ENCODE measurements at places on chromosomes 2 and 18. TPM values are rescaled to one million over a fixed set of nuclear protein-coding genes. Genes with fewer than 3 reads are reported as not detected.

DNA sequence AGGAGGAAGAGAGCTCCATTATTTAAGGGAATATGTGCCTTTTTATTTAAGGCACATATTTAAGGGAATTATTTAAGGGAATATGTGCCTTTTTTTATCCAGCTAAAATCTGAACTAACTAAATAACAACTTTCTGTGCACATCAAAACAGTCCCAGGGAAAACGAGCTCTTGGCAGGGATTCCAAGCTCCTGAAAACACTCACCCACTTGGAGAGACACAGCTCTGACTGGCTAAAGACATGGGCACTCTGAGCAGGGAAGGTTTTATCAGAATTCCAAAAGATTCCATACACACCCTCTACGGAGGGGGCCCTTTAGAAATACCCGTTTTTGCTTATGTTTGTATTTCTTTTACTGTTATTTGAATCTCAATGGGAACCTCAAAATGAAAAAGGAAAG is 181.0 kb downstream of the ZNF516 start:
- DNase-seq, result no peak

DNA sequence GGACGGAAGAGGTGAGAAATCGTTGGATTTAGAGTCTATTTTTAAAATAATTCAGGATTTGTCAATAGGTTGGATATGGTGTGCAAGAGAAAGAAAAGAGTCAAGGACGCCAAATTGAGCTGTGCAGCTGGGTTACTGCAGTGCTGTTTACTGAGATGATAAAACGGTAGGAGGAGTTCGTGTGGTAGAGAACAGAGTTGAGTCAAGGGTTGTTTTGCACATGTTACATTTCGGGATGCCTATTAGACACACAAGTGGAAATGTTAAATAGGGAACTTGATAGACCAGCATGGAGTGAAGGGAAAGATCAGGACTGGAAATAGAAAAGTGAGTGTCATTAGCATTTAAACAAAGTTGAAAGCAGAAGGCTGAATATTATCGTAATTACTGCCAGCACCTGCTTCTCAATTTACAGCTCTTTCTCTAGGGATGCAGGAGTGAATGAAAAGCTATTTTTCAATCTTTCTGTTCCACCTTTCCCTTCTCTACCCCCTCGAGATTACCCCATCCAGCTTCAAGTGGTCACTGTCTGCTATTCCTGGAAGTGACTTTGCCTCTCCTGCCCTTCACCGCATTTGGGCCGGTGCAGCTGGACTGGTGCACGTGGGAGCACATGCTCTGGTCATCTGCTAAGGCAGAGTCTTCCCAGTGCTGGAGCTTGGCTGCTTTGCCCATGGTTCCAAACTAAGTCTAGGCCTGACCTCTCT is 30.3 kb downstream of the GPR75 start:
- no peak for DNase-seq

- peak; percentile 68 for DNase-seq
Measured at GRCh38 chr18:32930695-32931301, 158.0 kb upstream of the KLHL14 start.

- DNase-seq, result peak; percentile 29
Measured at GRCh38 chr18:76252880-76253279, 242.2 kb downstream of the ZNF516 start.

- no peak for DNase-seq
Measured at GRCh38 chr2:231204581-231204980, 6.2 kb downstream of the ARMC9 start.

GRCh38 chr18:34604591-34604990 is 105.5 kb upstream of the DTNA start:
- DNase-seq, result no peak

GRCh38 chr2:239803766-239804115 is 221.4 kb downstream of the NDUFA10 start:
- no peak for DNase-seq

DNA sequence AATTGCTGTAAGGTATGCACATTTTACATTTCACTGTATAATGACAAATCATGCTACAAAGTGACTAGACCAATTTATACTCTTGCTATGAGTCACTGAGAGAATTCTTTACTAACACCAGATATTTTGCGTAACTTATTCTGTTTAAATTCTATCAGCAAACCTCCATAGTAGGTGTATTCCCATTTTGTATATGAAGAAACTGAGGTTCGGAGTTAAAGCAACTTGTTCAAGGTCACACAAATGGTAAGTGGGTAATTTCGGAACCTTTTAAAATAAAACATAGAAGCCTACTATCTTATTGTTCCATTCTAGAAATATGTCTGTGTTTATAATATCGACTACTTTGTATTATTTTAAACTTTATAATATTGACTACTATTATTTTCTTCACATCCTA is 15.9 kb upstream of the CPS1 start:
- DNase-seq, result no peak

GRCh38 chr2:33298233-33298632 is 178.2 kb upstream of the RASGRP3 start:
- peak; percentile 92 for DNase-seq

DNA sequence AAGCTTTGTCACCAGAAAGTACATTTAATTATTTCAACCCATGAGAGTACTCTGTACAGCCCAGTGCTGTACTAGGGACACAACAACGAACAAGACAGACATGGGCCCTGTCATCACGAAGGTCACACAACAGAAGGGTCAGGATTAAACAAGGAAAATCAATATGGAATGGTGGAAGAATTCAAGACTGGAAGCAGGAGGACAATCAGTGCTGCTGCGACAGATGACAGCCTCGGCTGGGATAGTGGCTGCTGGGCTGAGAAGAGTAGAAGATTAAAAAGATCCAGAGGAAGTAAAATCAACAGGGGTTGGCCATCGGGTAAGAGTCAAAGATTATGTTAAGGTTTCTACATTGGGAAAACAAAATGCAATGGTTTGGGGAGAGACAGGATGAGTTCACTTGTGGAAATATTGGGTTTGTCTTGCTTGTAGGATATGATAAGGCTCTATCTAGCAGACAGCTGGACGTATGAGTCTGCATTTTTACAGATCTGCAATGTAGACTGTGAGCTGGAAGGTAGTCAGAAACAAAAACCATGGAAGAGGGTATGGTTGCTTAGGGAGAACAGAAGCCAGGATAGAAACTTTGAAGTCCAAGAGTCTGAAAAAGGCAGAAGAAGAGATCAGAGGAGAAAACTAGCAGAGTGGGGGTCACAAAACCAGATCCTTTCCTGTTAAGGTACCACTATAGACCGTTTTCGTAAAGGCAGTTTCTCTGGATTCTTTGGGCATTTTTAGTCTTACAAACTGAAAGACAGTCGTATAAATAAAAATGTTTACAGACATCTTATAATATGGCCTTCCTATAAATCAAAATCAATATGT is 84.1 kb downstream of the PRELID3A start:
- no peak for DNase-seq

GRCh38 chr18:41695441-41695840 is 259.6 kb upstream of the PIK3C3 start:
- DNase-seq, result no peak

DNA sequence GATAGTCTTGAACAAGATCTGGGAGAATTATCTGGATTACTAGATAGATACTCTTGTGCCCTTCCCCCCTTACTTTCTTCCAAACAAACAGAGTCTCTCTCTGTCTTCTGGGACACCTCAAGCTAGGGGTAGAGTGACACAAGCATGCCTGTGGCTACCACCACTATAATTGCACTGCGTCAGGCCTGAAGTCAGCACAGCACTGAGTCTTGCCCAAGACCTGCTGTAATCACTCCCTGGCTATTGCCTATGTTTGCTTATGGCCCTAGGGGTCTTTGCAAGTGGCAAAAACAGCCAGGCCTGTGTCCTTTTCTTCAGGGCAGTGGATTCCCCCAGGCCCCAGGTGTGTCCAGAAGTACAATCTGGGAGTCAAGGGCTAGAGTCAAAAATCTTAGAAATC is 106.6 kb downstream of the SLC5A7 start:
- no peak for DNase-seq

DNA sequence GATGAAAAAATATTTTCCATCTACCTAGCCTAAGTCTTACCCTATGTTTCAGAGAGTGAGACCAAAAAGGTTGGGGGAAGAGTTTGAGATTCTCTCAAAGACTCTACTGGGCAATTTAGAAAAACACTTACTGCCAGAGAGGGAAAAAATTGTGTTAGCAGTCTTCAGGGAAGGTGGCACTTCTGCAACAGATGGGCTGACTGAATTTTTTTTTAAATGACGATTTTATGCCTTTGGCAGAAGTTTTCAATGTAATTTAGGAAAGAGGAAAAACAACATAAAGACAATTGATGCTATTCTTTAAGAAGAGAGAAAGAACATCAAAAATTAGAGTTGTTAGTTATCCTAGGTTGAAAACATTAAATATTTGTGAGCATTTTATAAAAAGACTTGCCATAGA is 1894.5 kb upstream of the PIK3C3 start:
- no peak for DNase-seq

GRCh38 chr2:168149150-168149974 is 98.0 kb downstream of the STK39 start:
- DNase-seq, result no peak

GRCh38 chr2:191846515-191847476 is at the start of gene CAVIN2:
Gene CAVIN2 (minus strand): TSS chr2:191847088. CDS start chr2:191846925, 163 bp downstream.
- peak; percentile 90 for DNase-seq

DNA sequence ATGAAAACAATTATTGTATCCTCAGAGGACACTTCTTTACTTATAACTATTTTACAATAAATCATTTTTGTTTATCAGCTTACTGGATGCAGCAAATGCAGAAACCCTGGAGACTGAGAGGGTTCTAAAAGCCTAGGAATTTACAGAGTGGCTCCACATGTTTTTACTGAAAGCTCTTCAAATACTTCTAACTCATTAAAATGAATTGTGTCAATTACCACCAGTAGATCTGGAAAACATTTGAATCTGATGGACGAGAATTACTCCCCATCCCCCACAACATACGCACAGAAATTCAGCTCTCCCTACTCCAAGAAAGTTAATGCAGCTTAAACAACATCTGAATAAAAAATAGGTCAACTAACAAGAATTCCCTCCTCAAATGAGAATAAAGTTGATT is 319.8 kb upstream of the FIGN start:
- no peak for DNase-seq

- DNase-seq, result no peak
Measured at GRCh38 chr2:118921646-118922045, 20.3 kb upstream of the MARCO start.

- DNase-seq, result no peak
Measured at GRCh38 chr2:215071676-215072075, 66.8 kb downstream of the ABCA12 start.

DNA sequence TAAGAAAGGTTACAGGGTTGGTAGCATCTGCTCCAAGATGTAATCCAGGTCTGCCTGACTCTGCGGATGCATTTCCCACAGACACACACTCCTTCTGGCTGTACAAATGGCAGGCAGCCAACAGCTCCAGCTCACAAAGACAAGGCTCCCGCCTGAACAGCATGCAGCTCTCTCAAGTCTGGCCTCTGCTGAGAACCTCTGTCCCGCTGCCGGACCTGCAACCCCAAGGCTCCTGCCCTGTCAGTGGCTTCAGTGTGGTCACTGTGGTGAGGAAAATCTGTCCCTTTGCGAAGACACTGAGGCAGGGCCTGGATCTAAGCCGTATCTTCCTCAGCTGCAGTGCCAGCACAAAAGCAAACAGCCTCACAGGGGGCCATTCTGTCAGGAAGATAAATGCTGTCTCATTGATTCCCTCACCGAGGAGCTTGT is 469.3 kb upstream of the MEX3C start:
- peak; percentile 16 for DNase-seq

GRCh38 chr2:179536185-179536584 is 271.6 kb upstream of the SESTD1 start:
- peak; percentile 30 for DNase-seq

- no peak for DNase-seq
Measured at GRCh38 chr18:78497641-78498040, 482.0 kb upstream of the SALL3 start.

GRCh38 chr2:165406173-165406572 is 63.3 kb upstream of the CSRNP3 start:
- no peak for DNase-seq

- no peak for DNase-seq
Measured at GRCh38 chr2:40197121-40197520, 254.8 kb downstream of the SLC8A1 start.

DNA sequence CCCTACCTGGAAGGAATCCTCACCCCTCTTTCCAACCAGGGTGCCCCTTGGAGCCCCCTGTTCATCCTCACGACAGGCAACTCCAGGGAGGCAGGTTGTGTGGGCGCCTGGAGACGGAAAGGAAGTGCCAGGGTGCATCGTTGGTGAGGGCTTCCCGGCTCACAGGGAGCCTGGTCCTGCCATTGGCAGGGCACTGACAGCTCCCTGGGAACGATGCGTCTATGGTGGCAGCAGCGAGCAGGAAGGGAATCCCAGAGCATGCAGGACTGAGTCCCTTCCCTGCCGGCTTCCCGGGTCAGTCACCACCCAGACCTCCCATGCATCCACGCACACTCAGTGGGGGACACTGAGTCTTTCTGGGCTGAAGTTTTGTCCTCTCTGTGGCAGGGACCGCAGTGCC is 117.6 kb downstream of the INHBB start:
- no peak for DNase-seq

- DNase-seq, result no peak
Measured at GRCh38 chr2:29615183-29615582, 306.2 kb downstream of the ALK start.

GRCh38 chr18:47149457-47150028 is 757 bp downstream of the HDHD2 start:
- DNase-seq, result no peak

- no peak for DNase-seq
Measured at GRCh38 chr2:157810037-157810436, 66.1 kb downstream of the ACVR1 start.

- peak; percentile 91 for DNase-seq
Measured at GRCh38 chr2:37459095-37459981, 114.9 kb downstream of the QPCT start.

GRCh38 chr2:169761251-169761969 is 27.8 kb downstream of the KLHL23 start:
- no peak for DNase-seq

- DNase-seq, result peak; percentile 13
Measured at GRCh38 chr18:49059028-49059834, 108.5 kb upstream of the SMAD7 start.

DNA sequence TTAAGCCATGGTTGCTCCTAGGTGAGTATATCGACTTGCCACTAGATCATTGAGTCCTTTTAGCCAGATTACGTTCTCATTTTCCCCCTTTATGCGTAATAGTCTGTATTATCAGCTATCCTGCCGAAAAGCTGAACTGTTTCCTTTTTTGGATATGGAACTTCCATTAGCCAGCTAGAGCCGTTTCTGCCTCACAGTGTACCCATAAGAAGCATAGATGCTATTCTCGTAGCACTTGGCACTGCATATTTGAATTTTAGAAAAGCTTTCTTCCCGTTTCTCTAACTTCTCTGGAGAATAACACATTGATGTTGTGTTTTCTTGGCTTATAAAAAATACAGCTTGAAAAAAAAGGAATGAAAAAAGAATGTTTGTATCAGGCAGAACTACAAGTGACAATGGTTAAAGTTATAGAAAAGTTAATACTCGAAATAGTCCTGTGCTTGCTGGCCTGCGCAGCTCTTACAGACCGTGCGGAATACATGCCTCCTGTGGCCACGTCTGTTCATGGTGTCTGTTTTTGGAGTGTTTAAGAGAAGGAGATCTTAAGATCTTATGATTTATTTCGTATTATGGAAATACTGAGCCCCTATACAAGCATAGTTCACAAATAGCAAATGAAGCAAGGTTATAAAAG is 710 bp downstream of the DUSP19 start:
- DNase-seq, result peak; percentile 58

Gene CCDC85A
- 0.45 TPM for total RNA-seq

Gene FOXI3
- total RNA-seq, result not detected

Gene EVX2
- total RNA-seq, result not detected

Gene NCKAP5
- total RNA-seq, result 1.7 TPM

Gene PRSS56
- total RNA-seq, result not detected

Gene CXCR4
- 0.27 TPM for total RNA-seq

Gene SFTPB
- 0.09 TPM for total RNA-seq

Gene BOD1L2
- not detected for total RNA-seq

Gene GPR39
- total RNA-seq, result 12.7 TPM

All from fibroblast of the aortic adventitia (primary cell).